ENCODE measurements at places on chromosomes 16 and 17.

DNA sequence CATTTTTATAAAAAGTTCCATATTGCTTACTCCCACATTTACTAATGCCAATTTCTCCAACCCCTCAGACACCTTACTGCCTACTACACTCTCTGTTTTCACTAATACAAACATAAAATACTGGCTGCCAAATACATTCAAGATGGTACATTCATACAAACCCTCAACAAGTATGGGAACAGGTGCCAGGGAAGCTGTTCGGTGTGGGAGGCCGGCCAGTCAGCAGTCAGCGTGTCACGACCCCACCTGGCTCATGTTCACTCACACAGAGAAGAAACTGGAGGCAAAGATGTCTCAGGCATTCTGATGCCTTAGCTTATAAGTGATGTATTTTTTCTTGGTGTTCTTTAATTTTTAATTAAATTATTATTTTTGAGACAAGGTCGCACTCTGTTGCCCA lies 42.4 kb upstream of the TRAP1 start:
- DNase-seq, result no peak

GRCh38 chr17:37146086-37147064 lies 197.6 kb downstream of the AATF start:
- DNase-seq, result no peak

DNA sequence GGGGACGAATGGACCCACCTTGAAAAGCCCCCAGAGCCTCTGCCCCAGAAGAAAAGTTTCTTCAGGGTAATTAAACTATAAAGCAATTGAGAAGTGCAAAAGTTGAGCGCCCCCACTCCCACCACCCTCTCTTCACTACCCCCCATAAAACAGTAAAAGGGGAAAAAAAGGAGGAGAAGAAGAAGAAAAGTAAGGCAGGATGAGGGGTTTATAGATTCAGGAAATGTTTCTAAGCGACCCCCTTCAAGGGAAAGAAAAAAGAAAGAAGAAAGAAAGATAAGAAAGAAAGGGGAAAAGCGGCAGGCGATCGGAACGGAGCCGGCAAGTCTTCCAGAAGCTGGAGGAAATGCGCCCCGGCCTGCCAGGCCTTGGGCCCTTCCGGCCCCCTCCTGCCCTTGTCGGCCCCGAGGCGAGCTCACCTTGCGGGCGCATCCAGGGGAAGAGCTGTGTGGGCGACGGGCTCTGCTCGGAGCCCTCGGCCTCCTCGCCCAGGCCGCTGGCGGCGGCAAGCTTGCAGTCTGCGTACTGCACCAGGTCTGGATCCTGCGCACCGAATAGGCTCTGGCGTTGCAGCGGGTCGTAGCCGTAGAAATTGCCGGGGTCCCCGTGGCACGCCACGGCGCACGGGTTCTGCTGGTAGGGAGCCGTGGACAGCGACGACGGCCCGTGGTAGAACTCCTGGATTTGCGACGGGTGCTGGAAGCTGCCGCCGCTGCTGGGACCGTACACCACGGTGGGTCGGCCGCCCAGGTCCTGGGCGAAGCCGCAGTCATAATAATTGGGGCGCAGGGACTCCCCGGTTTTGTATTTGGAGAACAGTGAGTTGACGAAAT lies 1.0 kb downstream of the HOXB8 start:
- no peak for DNase-seq

DNA sequence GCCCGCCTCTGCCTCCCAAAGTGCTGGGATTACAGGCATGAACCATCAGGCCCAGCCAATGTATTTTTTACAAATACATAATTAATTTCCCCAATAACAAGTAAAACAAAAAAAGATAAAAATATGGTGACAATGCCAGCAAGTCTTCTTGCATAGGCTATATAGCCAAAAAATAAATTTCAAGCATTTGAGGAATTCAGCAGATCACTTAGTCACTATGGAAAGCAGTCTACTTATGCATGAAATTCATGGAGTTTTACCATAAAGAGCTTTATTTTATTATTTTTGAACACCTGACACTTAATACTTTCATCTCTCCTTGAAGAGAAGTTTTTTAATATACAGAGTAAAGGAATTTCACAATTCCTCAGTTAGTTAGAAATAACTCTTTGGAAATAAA lies 56.4 kb downstream of the BRIP1 start:
- no peak for DNase-seq

DNA sequence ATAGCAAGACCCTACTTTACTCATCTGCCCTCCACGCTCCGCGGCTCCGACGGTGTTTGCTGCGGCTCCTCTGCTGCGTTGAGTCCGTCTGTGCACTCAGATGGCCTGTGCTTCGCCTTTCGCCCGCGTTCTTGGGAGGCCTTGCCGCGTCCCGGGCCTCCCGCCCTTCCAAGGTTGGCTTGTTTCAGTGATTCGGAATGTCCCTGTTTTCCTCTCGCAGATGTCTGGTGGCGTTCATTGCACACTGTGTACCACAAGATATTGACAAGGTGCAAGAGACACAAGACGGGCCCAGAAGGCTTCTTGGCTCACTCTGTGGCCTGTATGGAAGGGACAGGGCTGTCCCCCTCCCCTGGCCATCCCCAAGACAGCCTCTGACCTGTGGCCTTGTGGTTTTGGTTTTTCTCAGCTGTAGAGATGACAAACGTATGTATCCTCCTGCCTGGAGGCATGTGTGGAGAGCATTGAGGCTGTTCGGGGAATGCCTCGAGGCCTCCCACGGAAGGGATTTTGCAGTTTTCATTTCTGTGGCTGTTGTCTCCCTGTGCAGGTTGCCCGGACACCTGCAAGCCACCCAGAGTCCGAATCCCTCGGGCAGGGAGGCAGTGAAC lies 15.4 kb downstream of the MGRN1 start:
- no peak for DNase-seq

- DNase-seq, result no peak
Measured at GRCh38 chr17:32827227-32827626, 49.7 kb downstream of the MYO1D start.

- DNase-seq, result no peak
Measured at GRCh38 chr17:11921296-11921695, 76.0 kb downstream of the ZNF18 start.

- DNase-seq, result no peak
Measured at GRCh38 chr16:49593424-49594040, 219.9 kb downstream of the C16orf78 start.

DNA sequence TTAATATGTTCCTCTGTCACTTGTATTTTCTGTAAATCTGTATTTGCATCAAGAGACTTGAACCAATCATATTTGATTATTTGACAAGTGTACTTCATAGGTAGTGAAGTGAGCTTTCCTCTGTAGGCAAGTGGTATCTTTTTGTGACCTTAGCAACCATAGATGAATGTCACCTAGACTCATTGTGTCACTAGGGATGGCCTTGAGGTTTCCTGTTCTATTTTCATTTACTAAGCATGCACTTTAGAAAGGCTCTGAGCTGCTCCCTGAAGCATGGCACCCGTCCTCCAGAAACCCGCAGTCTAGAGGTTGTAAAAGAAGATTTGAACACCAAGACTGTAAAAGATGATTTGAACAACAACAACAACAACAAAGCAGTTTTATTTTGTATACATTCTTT lies 151.7 kb downstream of the PRKCB start:
- DNase-seq, result no peak

DNA sequence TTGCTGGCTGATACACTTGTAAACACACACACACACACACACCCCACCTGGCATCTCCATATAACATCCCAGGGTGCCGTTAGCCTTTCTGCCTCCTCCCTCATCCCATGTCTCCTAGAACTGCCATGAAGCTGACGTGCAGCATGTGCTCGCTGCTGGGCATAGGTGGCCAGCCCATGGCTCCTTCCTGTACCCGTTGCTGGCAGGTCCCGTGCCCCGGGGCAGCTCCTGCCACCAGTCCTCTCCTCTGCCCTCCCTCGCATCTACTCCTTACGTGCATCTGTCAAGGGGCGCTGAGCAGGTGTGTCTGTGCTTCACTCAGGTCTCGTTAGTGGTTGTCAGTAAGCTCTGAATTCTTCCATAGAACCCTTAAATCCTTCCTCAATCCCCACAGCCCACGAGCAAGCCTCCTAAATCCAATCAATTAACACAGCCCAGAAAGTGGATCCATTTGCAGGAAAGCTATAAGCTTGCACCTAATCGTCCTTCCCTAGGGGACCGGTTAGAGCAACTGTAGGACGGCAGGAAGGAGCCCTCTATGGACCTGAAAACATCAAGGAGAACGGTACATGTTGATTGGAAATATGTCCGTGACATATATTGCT lies 218.1 kb upstream of the FOXF1 start:
- no peak for DNase-seq

DNA sequence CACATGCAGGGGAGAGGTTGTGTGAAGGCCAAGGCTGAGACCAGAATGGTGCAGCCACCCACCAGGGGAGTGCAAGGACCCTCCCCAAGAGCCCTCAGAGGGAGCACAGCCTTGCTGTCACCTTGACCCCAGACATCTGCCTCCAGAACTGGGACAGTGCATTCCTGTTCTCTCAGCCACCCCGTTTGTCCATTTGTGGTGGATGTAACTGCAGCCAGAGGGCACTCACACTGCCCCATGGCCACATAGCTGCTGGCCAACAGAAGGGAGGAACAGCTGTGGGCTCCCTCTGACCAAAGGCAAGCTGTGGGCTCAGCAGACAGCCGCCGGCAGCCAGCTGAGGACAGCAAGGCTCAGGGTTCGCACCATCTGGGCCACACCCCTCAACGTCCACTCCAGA lies 49.8 kb upstream of the KLHDC4 start:
- DNase-seq, result no peak

GRCh38 chr17:68733241-68734176 lies 132.3 kb upstream of the FAM20A start:
- no peak for DNase-seq

DNA sequence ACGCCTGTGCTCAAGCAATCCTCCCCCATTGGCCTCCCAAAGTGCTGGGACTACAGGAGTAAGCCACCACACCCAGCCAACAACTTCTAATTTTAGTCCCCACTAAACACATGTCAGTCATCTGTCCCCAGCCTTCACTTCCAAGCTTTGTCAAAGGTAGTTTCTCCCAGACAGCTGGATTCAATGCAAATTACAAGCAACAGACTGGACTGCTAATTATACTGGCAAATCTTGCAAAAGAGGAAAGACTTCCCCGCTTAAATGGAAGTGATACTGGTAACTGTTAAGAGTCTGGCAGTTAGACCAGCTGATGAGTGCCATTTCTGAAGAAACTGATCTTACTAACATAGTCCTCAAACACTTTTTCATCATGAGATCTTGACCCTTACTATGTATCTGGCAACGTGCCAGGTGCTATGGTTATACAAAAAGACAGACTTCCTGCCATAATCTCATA lies 8.2 kb upstream of the GGA2 start:
- DNase-seq, result no peak

- no peak for DNase-seq
Measured at GRCh38 chr16:80480664-80481063, 60.1 kb upstream of the DYNLRB2 start.

DNA sequence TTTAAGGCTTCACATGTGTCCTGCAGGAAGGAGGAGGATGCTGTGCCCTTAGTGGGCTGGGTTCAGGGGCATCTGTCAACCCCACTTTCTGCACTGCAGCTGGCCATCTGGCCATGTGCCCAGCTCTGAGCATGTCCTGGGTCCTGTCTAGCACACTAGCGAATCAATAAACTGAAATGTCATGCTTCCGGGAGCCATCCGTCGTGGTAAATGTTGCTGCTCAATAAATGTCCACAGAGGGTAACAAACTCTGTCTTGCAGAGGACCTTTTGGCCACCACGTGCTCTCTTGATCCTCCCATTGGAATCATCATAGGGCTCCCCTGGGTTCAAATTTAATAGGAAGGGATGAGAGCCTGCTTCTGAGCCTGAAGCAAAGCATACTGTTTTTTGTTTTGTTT lies 168.6 kb upstream of the PIRT start:
- no peak for DNase-seq

- DNase-seq, result no peak
Measured at GRCh38 chr16:65119901-65120401, 1.9 kb downstream of the CDH11 start.

DNA sequence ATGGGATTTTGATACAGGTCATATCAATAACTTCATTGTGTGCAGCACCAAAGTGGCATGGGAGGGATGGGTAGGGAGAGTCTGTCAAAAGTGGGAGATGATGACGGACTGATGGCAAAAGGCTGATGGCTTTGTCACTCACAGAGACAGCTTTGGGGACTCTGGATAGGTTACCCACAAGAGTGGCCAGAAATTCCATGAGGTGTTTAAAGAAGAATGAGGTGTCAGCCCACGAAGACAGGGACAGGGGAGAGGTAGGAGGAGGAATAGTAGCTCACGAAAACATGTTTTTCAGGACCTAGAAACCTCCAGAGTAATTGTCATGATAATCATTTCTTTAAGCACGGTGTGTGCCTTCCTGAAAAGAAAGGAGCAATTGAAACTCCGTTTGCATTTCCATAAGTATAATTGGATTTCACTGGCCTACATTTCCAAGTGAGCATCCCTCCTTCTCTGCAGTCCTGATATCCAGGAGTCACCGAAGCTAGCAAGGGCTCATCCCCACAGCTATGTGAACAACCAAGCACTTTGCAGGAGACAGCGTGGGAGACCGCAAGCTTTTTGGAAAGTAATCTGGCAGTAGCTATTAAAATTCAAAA lies 60.0 kb downstream of the HSD17B2 start:
- no peak for DNase-seq

DNA sequence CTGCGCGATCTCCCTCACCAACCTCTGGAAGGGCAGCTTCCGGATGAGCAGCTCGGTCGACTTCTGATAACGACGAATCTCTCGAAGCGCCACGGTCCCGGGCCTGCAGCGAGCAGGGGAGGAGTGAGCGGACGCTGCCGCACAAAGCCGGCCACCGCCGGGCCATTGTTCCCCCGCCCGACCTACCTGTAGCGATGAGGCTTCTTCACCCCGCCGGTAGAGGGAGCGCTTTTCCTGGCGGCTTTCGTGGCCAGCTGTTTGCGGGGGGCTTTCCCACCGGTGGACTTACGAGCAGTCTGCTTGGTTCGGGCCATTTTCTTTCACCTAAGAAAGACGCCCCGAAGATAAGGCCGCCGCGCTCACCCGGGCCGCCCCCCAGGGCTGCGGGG lies 5.8 kb upstream of the UNK start:
- DNase-seq, result no peak

DNA sequence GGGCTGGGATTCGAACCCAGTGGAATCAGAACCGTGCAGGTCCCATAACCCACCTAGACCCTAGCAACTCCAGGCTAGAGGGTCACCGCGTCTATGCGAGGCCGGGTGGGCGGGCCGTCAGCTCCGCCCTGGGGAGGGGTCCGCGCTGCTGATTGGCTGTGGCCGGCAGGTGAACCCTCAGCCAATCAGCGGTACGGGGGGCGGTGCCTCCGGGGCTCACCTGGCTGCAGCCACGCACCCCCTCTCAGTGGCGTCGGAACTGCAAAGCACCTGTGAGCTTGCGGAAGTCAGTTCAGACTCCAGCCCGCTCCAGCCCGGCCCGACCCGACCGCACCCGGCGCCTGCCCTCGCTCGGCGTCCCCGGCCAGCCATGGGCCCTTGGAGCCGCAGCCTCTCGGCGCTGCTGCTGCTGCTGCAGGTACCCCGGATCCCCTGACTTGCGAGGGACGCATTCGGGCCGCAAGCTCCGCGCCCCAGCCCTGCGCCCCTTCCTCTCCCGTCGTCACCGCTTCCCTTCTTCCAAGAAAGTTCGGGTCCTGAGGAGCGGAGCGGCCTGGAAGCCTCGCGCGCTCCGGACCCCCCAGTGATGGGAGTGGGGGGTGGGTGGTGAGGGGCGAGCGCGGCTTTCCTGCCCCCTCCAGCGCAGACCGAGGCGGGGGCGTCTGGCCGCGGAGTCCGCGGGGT lies at the start of gene CDH1:
CDH1 (plus strand) TSS at position 247 of the 684 bp plus-strand sequence; CDS start at position 371, 124 bp downstream.
- DNase-seq, result no peak

GRCh38 chr17:76528156-76528527 lies 9.4 kb downstream of the CYGB start:
- DNase-seq, result no peak

- no peak for DNase-seq
Measured at GRCh38 chr17:80322864-80323263, 62.2 kb downstream of the RNF213 start.

- no peak for DNase-seq
Measured at GRCh38 chr16:51133688-51134087, 17.4 kb downstream of the SALL1 start.
